Thyroid gland (tissue), 4 donors: ENCODE measurements at places on chromosomes 3 and 15. TPM values are rescaled to one million over a fixed set of nuclear protein-coding genes. Genes with fewer than 3 reads are reported as not detected.

The SMCO1 gene
- not detected for total RNA-seq

The CELSR3 gene
- 1.1 TPM for total RNA-seq

The ULK4 gene
- total RNA-seq = 47.9 TPM

The FBXL22 gene
- 0.92 TPM for total RNA-seq

The DNAJA4 gene
- total RNA-seq = 9.5 TPM

The LRRC31 gene
- total RNA-seq = not detected

GRCh38 chr3:119562307-119562961 lies 3.0 kb upstream of the CD80 start:
- DNase-seq = no peak

GRCh38 chr15:69075440-69075839 lies 60.9 kb downstream of the NOX5 start:
- DNase-seq = no peak

GRCh38 chr3:59065240-59065639 lies 15.4 kb upstream of the CFAP20DC start:
- DNase-seq = no peak

DNA sequence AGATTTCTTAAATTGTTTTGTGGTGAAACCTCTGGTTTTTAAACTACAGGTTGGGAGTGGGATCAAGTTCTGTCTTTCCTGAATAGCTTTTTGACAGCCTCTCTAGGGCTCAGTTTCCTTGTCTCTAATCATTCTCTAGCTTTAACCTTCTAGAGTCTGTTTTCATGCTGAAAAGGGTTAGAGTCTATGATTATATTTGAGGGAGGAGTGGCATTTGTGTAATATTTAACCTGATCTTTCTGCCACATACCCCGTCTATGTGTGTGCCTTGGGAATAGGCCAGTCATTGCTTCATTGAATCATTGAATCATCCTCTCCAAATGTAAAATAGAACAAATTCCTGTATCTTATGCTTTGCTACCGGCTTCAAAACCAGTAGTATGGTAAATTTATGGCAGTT lies 204.9 kb downstream of the KLHL25 start:
- DNase-seq = no peak

DNA sequence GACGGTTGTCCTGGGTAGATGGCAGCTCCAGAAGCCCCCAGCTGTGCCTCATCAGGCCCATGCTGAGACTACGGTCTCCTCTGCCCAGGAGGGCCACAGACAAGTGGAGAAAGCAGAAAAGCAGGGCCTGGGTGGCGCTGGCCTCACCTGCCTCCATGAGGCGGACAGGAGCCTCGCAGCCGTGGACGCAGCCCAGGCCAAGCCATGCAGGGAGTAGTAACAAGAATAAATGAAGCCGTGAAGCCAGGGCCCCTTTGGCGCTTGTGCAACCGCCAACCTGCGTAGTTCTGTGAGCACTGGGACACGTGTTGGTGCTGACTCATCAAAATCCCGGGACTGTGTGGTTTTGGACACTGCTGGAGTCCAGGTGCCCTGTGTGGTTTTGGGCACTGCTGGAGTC lies 12.3 kb upstream of the MUC4 start:
- DNase-seq = peak; percentile 66

DNA sequence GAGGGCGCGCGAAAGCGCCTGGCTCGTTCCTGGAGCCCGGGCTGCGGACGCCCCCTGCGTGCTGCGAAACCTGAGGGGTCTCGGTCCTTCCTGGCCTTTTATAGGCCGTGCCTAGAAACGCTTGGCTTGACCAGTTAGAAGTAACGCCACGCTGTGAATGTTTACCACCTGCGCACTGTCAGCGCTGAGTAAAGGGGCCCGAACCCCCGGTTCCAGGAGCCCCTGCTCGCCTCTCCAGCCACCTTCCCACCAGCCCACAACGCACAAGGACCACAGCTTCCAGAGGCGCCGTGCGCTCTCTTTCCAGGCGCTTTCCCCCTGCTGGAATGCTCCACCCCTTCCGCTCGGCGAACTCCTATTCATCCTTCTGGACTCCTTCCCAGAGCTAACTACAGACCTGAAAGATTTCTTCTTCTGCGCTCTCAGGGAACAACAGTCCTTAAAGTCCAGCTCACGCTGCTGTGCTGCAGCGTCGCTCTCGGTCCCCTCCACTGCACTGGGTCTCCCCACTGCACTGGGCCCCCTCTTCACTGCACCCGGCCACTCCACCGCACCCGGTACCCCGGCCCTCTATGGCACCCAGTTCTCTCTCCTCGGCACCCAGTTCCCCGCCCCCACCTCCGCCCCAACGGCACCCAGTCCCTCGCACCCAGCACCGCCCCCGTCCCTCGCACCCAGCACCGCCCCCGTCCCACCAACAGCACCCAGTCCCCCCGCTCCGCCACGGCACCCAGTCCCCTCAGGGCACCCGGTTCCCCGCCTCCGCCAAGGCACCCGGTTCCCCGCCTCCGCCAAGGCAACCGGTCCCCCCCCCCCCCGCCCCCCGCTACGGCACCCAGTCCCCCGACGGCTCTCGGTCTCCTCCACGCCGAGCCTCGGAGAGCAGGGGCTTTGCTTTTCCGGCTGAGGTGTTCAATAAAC lies 69.8 kb downstream of the SQOR start:
- peak; percentile 16 for DNase-seq

DNA sequence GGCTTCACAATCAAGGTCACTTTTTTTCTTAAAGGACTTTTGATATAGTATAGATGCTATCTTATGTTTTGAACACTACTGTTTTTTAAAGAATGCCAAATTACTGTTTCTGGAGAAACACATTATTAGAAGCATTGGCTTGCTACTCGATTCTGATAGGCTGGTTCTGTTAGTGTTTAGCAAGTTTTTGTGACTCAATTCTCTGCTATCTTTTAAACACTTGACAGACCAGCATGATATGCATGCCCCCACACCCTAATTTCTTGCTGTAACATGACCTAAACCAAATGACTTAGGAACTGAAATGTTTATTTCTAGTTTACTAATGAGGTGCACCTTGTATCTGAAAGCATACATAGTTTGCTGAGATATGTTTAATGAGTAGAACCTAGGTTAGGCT lies 5.5 kb upstream of the IL20RB start:
- DNase-seq = no peak

- no peak for DNase-seq
These were observed 316.2 kb downstream of the IL5RA start for GRCh38 chr3:2793987-2794386.

GRCh38 chr15:69443032-69443611 lies 9.5 kb upstream of the RPLP1 start:
- DNase-seq = no peak

GRCh38 chr3:36762918-36763849 lies 1.2 kb downstream of the DCLK3 start:
- no peak for DNase-seq

DNA sequence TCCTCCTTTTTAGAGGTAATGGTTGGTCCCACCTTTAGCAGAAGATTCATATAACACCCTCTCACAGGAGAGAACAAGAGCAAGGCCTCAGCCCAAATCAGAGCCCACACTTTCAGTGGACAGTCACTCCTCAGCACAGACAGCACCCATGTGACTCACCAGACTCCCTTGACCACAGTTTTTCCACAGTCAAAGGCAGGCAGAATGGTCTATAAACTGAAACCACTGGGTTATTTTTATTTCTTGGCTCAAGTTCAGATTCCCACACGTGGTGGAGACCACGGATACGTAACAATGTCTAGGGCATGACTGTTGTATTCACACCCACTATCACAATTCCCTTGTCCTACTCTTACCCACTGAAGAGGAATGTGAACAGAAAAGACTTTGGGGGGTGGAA lies 237.8 kb upstream of the UBE2E1 start:
- no peak for DNase-seq
